ENCODE measurements at places on chromosomes 6 and 20.

DNA sequence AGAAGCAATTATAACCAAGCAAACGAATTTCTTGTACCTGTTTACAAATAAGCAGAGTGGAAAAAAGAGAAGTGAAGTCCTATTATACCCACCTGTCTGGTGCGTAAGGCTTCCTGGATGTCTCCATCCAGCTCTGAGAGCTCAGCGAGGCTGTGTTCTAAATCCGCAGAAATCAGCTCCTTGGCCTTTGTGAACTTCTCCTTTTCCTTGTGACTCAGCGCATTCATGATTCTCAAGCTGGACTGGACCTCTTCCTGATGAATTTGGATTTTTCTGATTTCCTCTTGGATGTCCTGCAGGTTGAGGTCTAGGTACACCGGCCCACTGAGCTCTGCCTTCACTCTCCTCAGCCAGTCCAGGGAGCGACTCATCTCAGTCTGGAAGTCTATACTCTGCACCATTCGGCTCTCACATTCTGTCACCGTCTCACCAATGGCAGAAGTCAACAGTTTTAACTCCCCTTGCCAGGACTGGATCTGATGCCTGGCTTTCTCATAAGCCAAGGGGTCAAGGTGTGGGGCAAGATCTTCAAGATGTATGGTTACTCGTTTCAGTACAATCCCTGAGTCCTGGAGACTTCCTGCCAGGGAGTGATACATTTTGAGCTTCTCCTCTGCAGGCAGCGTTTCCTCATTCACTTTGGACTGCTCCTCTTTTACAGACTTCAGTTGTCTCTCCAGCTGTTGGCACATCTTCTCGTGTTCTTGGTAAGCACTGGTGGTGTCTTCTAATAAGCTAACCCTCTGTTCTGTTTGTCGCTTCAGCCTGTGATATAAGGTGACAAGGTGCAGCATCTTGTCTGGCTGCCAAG, 307.3 kb downstream of the SYNE1 start:
- no peak overlapping the region for H3K4me3 ChIP-seq
- DNase-seq: no peak
- H3K4me1 ChIP-seq: peaks cover 2% of the 10 kb centered on the region
- no peak overlapping the region for H3K27ac ChIP-seq
- no peaks in the 10 kb centered on the region for H3K27me3 ChIP-seq

- no peak overlapping the region for H3K27ac ChIP-seq
- H3K4me1 ChIP-seq: peaks cover 24% of the 10 kb centered on the region
- peaks cover 18% of the 10 kb centered on the region for H3K27me3 ChIP-seq
- no peak for DNase-seq
- H3K36me3 ChIP-seq: no peaks in the 10 kb centered on the region
These were observed 60.4 kb upstream of the SUPT3H start for GRCh38 chr6:45438151-45438550.

DNA sequence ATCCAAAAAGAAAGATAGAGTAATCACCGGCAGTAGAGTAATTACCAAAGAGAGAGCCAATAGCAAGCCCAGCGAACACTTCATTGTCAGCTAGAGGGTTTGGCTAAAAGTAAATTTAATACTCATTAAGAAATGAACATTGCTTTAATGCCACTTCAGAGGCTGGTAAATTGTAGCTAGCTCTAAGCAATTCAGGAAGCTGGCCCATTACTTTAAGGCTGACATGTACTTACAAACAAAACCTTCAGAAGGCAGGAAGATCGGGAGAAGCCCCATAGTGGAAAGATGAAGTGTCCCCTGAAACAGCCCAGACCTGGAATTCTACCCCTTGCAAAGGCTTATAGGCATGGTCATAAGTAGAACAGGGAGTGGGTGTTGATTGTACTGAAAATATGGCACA, 396.6 kb upstream of the ID4 start:
- no peak overlapping the region for H3K27ac ChIP-seq
- no peaks in the 10 kb centered on the region for H3K36me3 ChIP-seq
- DNase-seq: no peak
- H3K4me1 ChIP-seq: no peaks in the 10 kb centered on the region

- no peak for DNase-seq
- H3K4me3 ChIP-seq: no peak overlapping the region
- peaks cover 30% of the 10 kb centered on the region for H3K36me3 ChIP-seq
- no peak overlapping the region for H3K27ac ChIP-seq
- no peaks in the 10 kb centered on the region for H3K4me1 ChIP-seq
These were observed 68.8 kb downstream of the IBTK start for GRCh38 chr6:82178759-82179112.

DNA sequence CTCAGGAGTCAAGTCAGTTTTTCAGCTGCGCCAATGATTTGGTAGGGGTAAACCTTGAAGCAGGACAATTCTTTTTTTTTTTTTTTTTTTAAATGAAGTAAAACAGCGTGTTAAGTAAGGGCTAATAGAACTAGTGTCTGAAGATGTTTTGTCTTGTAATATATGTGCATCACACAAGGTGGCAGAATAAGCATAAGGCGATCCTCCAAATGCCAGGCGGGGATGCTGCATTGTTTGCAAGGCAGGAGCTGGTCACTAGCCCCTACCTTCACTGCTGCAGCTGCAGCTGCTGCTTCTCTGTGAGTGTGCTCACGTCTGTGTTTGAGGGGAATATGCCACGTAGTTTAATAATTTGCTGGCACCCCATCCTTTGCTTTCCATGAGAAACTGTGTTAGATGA, 272.7 kb upstream of the MAP3K7 start:
- no peak overlapping the region for H3K4me3 ChIP-seq
- no peak overlapping the region for H3K27ac ChIP-seq
- H3K36me3 ChIP-seq: no peaks in the 10 kb centered on the region
- H3K27me3 ChIP-seq: no peaks in the 10 kb centered on the region

DNA sequence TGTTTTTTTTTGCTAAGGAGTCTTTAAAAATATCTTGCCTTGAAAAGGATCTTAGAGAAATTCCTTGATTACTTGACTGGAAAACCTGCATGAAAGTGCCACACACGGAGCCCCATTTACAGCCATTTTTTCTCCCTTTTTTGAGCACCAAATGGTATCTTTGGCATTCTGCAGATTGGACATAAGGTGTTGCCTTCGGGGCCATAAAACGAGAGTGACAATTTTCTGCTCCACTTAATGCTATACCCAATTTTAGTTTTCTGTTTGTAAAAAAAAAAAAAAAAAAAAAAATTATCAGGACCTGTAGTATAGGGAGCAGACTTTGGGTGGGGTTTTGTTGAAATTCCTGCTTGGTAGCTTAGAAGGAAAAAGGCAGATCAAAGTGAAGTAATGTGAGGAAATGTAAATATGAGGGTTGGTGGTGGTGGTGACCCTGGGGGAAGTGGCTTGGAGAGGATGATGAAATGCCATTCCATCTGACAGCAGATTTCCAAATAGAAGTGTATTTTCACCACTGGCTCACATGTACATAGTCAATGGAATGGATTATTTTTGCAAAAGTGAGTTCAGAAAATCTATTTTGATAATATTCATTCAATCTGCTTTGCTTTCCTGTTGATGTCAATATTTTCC, 212.1 kb upstream of the SOX4 start:
- no peak for DNase-seq
- H3K4me3 ChIP-seq: no peak overlapping the region
- no peaks in the 10 kb centered on the region for H3K4me1 ChIP-seq
- peaks cover 1% of the 10 kb centered on the region for H3K36me3 ChIP-seq
- no peaks in the 10 kb centered on the region for H3K27me3 ChIP-seq

DNA sequence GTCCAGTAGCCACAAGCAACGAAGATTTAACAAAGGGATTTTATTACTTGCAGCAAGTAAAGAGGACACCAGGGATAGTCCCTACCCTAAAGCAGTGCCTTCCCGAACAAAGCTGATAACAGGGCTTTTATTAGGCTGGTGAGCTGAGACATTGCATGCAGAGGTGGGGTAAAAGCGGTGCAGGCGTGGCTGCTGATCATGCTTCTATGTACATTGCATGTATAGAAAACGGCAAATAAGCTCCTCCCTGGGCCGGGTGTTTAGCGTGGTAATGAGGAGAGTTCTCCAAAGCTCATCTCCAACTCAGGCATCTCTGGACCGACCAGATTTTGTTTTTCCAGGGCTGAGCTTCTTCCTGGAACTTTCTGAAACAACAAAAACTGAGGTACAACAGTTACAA, 83.5 kb upstream of the CDH4 start:
- DNase-seq: no peak
- no peak overlapping the region for H3K4me3 ChIP-seq
- H3K27ac ChIP-seq: no peak overlapping the region
- no peaks in the 10 kb centered on the region for H3K4me1 ChIP-seq
- H3K27me3 ChIP-seq: no peaks in the 10 kb centered on the region
